ENCODE measurements at places on chromosomes 12 and 14.
A peak's percentile ranks its signal among the peaks of the same experiment; 100 is the strongest.

- no peak for DNase-seq
These were observed 77.1 kb downstream of the PRKAB1 start for GRCh38 chr12:119744900-119745606.

DNA sequence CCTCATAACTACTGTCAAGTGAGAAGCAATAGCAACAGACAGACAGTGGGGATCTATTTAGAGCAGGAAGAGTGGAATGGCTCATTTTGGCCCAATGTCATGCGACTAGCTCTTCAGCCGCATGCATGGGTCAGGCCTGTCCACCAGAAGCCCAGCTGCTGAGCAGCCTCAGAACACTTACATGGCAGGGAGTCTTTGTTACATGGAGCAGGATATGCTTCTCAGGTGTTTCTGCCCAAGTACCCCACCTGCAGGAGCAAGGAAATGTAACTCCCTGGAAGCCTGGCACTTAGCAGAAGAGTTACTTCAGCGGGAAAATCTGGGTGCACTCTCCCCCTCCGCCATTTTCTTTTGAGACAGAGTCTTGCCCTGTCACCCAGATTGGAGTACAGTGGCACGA lies 73.5 kb upstream of the ARHGAP5 start:
- no peak for DNase-seq

- DNase-seq, result no peak
These were observed 520.8 kb downstream of the FLRT2 start for GRCh38 chr14:86050757-86051156.

DNA sequence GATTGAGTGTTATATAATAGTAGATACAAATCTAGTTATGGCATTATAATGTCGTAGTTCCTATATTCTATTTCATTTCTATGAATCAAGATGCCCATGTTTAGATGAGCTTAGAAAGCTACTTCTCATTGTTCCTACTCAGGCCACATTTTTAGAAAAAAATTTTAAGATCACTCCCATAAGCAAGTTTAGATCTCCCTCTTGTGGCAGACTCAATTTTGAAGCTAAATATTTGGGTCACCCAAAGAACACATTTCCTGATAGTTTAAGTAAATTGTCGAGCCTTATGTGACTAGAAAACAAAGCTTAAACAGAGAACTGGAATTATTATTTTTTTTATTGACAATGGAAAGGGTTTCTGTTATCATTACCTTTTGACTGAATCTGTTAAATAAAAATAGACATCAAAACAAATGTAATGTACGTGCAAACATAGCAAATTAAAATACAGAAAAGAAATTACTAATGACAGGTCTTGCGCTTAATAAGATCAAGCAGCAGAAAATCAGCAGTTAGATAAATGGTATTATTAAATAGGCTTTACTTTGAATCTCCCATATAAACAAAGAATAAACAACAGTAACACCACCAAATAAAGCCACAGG lies 180.2 kb downstream of the ACSS3 start:
- DNase-seq, result no peak

DNA sequence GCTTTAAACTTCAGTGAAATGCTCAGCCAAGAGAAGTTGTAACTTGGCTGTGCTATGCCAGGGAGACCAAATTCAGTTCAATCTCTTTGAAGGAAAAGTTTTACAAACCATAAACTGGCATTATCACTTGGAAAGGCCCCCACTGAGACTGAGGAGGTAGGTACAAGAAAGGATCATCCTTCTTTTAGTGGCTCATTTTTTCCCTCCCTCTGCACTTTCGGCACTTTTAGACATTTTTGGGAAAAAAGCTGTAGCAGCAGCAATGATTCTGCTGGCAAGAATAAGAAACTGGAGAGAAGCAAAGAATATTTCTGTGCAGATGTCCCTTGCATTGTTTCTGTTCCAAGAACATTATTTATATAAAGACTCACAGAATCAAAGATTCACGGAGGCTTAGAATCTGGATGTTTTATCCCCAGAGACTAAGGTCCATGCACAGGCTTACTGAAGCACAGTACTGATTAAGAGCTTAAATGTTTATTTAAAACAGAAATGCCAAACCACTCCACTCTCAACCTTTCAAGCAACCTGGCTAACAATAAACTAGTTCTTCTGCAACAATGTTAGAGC lies 12.3 kb downstream of the ZC2HC1C start:
- no peak for DNase-seq

DNA sequence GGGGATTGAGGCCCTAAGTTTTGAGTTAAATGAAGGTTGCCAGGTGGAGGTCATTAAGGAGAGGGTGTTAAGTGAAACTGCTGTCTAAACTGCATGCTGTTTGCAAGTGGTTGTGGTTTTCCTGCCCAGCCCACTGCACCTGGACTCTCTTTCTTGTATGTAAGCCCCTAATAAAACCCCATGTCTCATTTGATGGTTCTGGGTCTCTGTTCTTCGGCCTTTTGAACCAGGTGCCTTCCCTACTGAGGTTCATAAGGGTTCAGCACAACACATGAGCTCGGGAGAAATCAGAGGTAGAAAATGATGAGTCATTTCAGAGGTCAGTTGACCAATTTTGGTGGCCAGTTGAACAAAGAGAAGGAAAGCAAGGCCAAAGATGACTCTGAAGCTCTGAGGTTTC lies 382.5 kb downstream of the RPS29 start:
- DNase-seq, result no peak

DNA sequence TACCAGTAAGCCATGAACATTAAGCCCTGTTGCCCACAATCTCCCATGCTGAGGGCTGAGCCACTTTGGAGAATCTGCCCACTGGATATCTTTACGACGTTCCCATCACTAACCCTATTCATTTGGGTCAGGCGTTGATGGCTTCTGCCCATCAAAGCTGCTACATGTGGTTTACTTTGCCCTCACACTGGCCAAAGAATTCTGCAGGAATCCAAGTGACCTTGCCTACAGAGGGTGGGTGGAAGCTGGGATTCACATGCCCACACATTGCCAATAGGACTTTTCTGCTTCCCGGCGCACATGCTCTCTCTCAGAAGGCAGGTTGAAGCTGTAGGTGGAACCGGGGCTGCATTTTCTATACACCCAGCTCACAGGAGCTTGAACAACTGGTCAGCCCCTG lies 28.3 kb downstream of the OAS2 start:
- no peak for DNase-seq

DNA sequence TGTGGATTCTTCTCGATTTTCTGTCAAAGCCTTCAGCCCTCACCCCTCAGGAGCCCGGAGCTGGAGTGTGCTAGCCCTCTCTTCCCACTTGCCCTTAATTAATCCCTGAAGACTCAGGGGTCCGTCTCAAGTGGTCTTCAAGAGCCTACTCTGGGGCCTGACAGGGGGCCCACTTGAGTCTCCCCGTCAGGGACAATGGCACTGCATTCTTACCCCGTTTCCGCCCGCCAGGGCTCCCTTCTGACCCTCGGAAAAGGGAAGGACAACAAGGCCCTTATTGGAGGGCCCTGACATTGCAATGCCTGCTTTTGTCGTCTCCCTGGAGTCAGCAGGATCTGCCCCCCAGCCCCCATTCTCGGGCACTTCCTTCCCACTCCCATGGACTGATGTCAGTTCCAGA lies 34.4 kb downstream of the TBX3 start:
- no peak for DNase-seq

- DNase-seq, result no peak
These were observed 173.9 kb downstream of the CACNA1C start for GRCh38 chr12:2226641-2227040.

- DNase-seq, result peak; percentile 44
These were observed 34.8 kb downstream of the DIO3 start for GRCh38 chr14:101595887-101596721.

- DNase-seq, result peak; percentile 4
These were observed 6.0 kb downstream of the CLMN start for GRCh38 chr14:95313707-95314106.

GRCh38 chr14:51862860-51863259 lies 2.4 kb downstream of the GNG2 start:
- no peak for DNase-seq

GRCh38 chr12:68359674-68360073 lies 27.5 kb upstream of the MDM1 start:
- DNase-seq, result no peak

GRCh38 chr14:24911324-24912109 lies 138.4 kb downstream of the STXBP6 start:
- no peak for DNase-seq

DNA sequence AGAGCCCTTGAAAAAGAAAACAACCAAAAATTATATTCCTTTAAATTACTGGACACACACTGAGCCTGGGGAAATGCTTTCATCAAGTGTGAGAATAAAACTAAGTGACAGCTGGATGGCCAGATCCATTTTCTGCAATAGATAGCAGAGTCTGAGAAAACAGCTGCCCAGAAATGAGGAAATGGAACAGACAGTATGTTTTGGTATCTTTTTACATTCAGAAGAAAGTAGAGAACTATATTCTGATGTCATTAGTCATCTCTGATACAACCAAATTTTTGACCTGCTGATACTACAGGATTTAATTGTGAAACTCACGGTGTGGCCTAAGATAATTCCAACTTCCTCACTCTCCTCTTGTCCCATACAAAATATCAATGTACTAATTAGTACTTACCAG lies 78.2 kb downstream of the HMGA2 start:
- DNase-seq, result no peak

GRCh38 chr12:98635657-98636323 lies 8.8 kb downstream of the IKBIP start:
- no peak for DNase-seq

DNA sequence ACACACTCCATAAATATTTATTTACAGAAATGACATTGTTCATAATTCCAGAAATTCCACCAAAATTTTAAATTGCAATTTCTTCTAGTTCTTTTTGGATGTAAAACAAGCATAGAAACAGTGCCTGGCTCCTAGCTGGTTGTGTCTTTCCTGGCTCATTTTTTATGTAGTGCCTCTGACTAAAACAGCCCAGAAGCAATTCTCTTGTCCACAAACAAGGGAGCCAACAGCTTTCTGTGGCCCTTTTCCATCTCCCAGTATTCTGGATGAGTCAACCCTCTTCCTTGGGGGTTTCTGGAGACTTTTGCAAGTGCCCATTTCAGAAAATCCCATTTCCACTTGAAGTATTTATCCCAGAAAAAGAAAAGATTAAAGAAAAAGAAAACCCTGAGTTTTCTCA lies 141.4 kb downstream of the PHLDA1 start:
- DNase-seq, result no peak

- DNase-seq, result peak; percentile 62
These were observed 24.3 kb upstream of the RCOR1 start for GRCh38 chr14:102568115-102568614.

GRCh38 chr14:59147007-59147406 lies 41.5 kb upstream of the DAAM1 start:
- no peak for DNase-seq

DNA sequence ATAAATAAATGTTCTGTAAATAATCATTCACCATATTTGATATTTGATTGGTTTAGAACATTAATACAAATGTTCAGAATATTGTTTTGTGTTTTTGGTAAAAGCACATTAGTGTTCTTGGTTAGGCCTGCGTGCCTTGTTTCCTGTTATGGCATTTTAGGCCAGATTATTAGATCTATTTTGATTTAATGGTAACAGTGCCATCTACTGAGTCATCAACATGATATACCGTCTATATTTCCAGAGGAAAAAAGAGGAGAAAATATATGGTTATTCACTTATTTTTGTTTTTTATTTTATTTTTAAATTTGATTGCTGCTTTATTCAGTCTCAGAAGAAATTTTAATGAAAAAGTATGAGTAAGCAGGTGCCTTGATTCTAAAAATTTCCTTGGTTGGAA lies 60.3 kb downstream of the GPHN start:
- DNase-seq, result no peak

GRCh38 chr12:95390932-95391331 lies 83.0 kb upstream of the METAP2 start:
- DNase-seq, result no peak

DNA sequence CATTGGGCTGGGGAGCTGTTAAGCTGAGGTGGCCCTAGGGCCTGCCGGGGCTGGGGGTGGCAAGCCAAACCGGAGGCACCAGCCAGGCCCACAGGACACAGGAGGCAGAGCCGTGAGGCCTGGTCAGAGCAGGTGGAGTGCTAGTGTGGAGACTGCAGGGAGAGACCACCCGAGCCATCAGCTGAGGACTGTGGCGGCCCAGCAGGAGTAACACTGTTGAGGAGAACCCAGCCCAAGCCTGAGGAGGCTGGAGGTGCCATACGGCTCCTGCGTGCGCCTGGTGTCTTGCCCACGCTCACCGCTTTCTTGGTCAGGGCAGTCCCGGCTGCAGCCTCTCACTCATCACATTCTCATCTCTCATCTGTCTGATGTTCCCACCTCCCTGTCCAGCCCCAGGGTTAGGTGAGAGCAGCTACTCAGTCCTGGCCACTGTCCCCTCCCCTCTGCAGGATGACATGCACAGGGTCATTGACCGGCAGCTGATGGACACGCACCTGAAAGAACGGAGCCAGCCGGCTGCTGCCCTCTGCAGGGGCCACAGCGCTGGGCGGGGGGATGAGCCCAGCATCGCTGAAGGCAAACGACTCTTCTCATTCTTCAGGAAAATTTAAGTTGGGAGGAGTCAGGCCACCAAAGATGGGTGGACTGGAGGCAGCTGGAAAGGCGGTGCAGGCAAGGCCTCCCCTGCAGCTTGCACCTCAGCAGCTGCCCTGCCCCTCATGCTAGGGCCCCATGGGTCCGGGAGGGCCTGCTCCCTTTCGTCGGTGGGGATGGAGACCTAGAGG lies 23.8 kb downstream of the RAB35 start:
- no peak for DNase-seq

- DNase-seq, result no peak
These were observed 106.5 kb downstream of the TMEM117 start for GRCh38 chr12:43942379-43942778.

GRCh38 chr12:52275686-52276085 lies 1.2 kb downstream of the KRT86 start:
- DNase-seq, result no peak

DNA sequence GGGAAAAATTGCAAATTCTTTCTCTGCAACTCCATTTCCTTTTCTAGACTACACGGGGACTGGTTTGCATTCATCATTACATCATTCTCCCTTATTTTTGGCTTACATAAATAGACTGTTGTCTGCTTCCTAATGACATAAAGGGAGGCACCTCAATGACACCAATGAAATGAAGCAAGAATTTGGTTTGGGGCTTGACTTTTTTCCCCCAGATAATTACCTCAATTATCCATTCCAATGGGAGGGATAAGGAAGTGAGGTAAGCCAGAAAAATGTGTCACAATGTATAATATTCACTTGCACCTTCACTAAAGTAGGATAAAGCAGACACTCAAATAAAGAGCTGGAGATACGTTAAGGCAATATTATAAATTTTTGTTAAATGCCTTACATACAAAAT lies 240.6 kb upstream of the GRIP1 start:
- no peak for DNase-seq
